ENCODE measurements at places on chromosomes 7 and 10. TPM values are rescaled to one million over a fixed set of nuclear protein-coding genes. Genes with fewer than 3 reads are reported as not detected.

GRCh38 chr7:93569189-93569588 is 5.3 kb downstream of the CALCR start:
- H3K4me1 ChIP-seq = peaks cover under 1% of the 10 kb centered on the region
- H3K27me3 ChIP-seq = peaks cover 11% of the 10 kb centered on the region
- no peak overlapping the region for H3K27ac ChIP-seq
- DNase-seq = no peak
- H3K4me3 ChIP-seq = no peak overlapping the region

GRCh38 chr10:61882621-61883370 is 18.7 kb upstream of the ARID5B start:
- H3K4me3 ChIP-seq = no peak overlapping the region
- H3K27ac ChIP-seq = no peak overlapping the region
- no peaks in the 10 kb centered on the region for H3K27me3 ChIP-seq
- H3K4me1 ChIP-seq = no peaks in the 10 kb centered on the region
- no peak for DNase-seq

The ST7 gene
- total RNA-seq = 16.9 TPM

The ASZ1 gene
- not detected for total RNA-seq

Measured in esophagus muscularis mucosa (tissue), 4 donors.